ENCODE measurements at places on chromosomes 11 and 22. TPM values are rescaled to one million over a fixed set of nuclear protein-coding genes. Genes with fewer than 3 reads are reported as not detected.

DNA sequence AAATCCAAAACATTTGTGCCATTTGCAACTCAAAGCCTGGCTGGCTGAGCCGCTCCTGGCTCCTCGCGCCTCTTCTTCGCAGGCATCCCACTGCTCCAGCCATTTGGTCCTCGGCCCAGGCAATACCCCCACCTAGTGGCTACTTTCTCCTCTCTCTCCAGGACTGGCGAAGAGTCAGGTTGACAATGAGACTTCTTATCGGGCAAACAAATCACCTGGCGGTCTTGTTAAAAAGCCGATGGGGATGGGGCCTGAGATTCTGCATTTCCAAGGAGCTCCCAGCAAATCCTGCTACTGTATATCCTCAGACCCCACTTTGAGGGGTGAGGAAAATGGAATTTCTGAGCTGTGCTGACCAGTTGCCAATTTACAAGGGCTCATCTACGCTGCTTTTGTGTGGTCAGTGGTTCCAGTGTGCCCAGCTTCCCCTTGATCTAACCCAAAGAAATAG lies 89.0 kb downstream of the ISX start:
- no peak for ATAC-seq
- H3K4me1 ChIP-seq = peaks cover 9% of the 10 kb centered on the region
- H3K36me3 ChIP-seq = no peaks in the 10 kb centered on the region
- H3K27ac ChIP-seq = no peak overlapping the region

DNA sequence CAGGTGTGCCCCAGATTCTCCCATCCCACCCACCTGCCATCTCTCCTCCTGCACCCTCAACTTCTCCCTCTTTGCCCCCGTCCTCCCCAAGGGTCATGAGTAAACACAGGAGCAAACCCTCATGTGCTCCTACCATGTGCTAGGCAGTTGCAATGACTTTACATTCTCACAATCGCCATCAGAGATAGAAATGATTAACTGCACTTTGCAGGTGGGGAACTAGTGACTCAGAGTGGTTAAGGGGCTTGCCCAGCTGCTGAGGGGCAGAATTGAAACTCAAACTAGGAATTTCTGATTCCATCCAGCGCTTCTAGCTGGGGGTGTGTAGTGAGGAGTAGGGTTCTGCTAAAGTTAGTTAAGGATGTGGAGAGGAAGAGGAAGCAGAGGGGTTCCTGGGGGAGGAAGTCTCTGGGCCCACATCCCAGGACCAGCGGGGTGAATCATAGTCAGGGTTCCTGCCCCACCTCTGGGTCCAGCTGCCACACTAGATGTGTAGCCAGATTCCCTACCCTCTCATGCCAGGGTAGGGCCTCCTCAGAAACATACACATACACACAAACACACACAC lies 16.0 kb upstream of the PRG2 start:
- H3K4me3 ChIP-seq = peak overlapping the region; percentile 68
- peaks cover 90% of the 10 kb centered on the region for H3K36me3 ChIP-seq
- peak overlapping the region; percentile 95 for H3K27ac ChIP-seq
- H3K27me3 ChIP-seq = no peaks in the 10 kb centered on the region
- peak; percentile 88 for ATAC-seq
- H3K4me1 ChIP-seq = peaks cover 42% of the 10 kb centered on the region

DNA sequence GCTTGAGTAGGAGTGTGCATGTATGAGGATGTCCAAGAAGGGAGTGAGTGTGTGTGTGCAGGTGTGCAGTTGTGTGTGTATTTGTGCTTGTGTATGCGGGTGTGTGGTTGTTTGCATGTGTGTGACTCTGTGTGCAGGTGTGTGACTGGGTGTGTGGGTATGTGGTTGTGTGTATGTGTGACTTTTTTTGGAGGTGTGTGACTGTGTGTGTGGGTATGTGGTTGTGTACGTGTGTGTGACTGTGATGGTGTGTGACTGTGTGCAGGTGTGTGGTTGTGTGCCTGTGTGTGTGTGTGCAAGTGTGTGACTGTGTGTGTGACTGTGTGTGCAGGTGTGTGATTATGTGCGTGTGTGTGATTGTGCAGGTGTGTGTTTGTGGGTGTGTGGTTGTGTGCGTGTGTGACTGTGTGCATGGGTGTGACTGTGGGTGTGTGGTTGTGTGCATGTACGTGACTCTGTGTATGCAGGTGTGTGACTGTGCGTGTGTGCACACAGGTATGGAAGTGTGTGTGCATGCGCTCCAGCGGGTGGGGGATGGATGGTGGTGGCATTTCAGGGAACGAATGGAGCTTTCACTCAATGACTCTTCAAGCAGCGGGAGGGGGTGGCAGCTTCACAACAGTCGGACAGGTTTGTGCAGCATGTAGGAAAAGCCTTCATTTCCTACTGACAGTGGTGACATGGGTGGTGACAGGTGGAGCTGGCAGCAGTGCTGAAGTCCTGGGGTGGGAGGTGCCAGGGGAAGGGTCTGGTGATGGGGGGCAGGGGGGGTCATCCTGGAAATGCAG lies 47.6 kb downstream of the CACNA1I start:
- no peak for ATAC-seq
- no peaks in the 10 kb centered on the region for H3K36me3 ChIP-seq
- no peak overlapping the region for H3K27ac ChIP-seq
- H3K27me3 ChIP-seq = peaks cover 5% of the 10 kb centered on the region
- H3K4me3 ChIP-seq = no peak overlapping the region

DNA sequence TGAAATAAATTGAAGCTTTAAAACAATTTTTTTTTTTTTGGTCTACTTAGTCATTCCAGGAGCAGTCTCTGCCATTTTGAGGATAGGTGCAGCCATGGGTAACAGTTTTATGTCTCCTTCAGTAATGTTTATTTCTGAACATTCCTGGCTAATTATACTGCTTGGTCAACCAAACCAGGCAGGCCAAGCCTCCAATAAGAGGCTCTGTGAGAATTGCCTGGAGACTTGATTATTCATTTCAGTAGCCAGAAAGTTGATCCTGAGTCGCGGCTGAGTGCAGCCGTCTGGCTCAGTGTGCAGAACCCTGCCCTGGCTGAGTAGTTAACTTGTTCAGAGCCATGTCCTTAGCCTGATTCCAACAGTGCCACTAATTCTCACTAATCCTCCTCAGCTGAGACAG lies 364.0 kb upstream of the FAT3 start:
- no peaks in the 10 kb centered on the region for H3K27me3 ChIP-seq
- H3K4me1 ChIP-seq = no peaks in the 10 kb centered on the region
- ATAC-seq = no peak
- no peak overlapping the region for H3K4me3 ChIP-seq
- H3K36me3 ChIP-seq = no peaks in the 10 kb centered on the region
- no peak overlapping the region for H3K27ac ChIP-seq

GRCh38 chr11:36738292-36738861 lies 140.3 kb upstream of the RAG2 start:
- H3K4me1 ChIP-seq = no peaks in the 10 kb centered on the region
- no peak overlapping the region for H3K4me3 ChIP-seq

DNA sequence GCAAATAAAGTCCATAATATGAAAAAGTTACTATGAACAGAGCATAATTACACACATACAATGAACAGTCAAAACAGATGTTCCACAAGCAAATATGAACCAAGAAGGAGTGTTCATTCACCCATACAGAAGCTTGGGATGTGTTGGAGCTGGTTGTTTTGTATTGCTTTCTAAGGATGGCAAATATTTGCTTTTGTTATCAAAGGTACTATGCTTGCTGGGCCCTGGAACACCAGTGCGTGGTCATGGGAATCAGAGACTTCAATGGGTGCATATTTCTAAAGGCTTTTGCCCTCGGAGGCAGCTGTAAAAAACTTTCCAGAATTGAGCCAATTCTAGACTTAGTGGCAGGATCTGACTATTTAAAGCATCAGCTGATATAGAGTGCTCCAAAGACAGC lies 85.1 kb downstream of the BARX2 start:
- no peak for ATAC-seq
- no peaks in the 10 kb centered on the region for H3K4me1 ChIP-seq
- H3K27ac ChIP-seq = no peak overlapping the region
- H3K27me3 ChIP-seq = peaks cover 16% of the 10 kb centered on the region
- H3K36me3 ChIP-seq = no peaks in the 10 kb centered on the region
- H3K4me3 ChIP-seq = no peak overlapping the region

DNA sequence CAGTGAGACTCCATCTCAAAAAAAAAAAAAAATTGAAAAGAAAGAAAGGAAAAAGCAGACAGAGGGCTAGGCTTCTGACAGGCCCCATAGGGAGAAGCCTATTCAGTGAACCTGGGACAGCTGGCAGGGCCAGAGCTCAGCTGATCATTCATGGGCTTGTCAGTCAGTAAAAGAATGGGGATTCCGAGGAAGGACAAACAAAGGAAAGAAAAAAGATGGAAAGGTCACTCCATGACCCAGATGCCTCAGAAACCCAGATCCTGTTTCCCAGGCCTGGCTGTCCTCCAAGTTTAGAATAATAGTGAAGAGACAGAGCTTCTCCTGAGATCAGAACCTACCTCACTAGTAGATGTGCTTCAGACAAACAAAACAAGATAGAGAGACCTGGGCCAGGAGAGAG lies 34.3 kb upstream of the ASPHD2 start:
- H3K36me3 ChIP-seq = no peaks in the 10 kb centered on the region
- H3K4me3 ChIP-seq = no peak overlapping the region
- peaks cover 11% of the 10 kb centered on the region for H3K27me3 ChIP-seq
- H3K4me1 ChIP-seq = no peaks in the 10 kb centered on the region
- ATAC-seq = no peak

DNA sequence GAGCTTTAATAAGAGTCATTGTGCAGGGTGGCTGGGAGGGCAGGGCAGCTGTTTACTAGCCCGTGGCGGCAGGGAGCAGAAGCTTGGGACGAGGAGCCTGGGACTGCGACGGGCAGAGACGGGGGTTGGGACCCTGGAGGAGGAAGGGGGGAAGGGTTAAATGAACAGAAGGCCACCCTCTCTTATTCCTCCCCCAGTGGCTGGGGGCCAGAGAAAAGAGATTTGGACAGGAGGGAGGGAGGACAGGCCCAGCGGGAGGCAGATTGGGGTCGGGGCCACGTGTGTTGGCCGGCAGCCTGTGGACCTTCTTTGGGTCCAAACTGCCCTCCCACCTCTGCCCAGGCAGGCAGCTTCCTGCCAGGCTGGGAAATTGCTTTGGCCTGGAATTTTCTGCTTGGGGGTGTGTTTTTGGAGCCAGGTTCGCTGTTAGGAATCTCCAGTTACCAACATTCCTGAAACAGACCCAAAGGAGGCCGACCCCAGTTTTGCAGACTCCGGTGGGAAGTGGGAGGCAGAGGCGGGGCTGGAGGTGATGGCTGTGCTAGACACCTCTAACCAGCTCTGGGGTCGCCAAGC lies 50.2 kb downstream of the APOL3 start:
- no peak overlapping the region for H3K4me3 ChIP-seq
- no peak for ATAC-seq
- peaks cover 10% of the 10 kb centered on the region for H3K27me3 ChIP-seq

DNA sequence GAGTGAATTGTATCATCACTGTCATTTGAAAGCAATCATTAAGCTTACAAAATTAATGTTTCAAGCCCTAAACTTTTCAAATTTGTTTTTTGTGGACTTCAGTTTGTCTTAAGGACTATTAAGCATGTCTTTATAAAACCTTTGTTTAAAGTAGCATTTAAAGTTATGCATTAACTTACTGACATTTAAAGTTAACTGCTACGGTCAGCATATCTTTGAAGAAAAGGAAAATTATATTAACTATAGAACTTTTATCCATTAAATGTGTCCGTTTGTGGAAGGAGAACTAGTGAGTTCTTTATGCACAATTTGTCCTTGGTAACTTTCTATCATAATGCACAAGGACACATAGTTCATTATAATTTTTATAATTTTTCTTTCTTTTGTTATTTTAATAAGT lies 103.4 kb downstream of the FANCF start:
- no peaks in the 10 kb centered on the region for H3K36me3 ChIP-seq
- H3K4me1 ChIP-seq = no peaks in the 10 kb centered on the region
- ATAC-seq = no peak

DNA sequence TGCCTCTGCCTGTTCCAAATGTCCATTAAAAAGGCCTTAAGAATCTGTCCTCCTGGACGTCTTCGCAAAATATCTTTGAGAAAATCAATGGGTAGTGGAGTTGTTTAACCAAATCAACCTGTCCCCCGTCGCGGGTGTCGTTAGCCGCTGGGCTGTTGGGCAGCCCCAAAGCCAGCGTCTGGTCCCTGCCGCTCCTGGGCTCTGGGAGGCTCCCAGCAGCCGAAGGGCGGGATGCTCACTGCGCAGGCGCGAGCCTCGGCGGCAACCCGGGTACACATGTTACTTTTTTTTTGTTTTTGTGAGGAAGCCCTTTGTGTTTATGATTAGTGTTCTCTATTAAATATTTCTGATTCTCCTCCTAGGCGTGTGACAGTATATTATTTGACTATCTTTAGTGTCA lies 12.6 kb downstream of the MMP10 start:
- H3K27ac ChIP-seq = no peak overlapping the region

DNA sequence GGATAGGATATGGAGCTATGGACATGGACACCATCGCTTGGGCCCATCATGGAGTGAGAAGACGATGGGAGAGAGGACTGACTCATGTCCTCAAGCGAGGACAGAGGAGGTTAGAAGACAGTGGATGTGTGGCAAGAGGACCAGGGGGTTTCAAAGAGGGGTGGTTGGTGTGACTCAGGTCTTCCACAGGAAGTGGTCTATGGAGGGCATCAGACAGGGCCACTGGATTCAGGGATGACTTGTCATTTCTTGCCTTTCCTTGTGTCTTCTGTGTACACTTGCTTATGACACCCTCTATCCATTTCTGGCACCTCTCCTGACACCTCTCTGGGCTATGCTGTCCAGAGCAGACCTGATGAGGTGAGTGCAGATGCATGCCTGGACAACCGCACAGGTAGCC lies 115.4 kb downstream of the OSBP2 start:
- H3K4me3 ChIP-seq = no peak overlapping the region
- no peaks in the 10 kb centered on the region for H3K36me3 ChIP-seq
- H3K4me1 ChIP-seq = no peaks in the 10 kb centered on the region
- peak overlapping the region; percentile 8 for H3K27ac ChIP-seq
- ATAC-seq = no peak

DNA sequence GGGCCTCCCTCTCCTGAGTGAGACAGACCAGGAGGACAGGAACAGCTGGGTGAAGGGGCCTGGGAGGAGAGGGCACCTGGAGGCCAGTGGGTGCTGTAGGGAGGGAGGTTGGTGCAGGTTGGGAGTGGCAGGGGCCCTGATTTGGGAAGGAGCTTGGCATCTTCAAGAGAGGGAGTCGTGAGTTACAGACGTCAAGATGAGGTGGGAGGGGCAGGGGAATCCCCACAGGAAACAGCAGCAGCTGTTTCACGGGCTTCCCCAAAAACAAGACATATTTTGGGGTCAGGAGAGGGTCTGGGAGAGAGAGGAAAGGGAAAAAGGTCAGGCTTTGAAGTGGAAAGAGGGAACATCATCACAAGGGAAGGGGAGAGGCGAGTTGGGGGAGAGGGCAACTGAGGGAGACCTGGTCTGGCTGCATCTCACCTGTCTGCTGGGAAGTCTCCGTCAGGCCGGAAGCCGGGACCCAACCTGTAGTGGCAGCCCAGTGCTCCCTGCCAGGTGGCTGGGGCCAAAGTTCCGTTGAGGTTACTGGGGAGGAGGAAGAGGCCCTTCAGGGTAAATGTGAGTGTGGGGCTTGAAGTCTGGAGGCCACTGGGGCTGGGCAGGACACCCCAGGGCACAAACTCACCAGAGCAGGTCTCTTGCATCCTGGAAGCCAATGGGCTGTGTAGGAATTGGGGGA lies 4.4 kb downstream of the NAALADL1 start:
- no peaks in the 10 kb centered on the region for H3K27me3 ChIP-seq
- peak overlapping the region; percentile 86 for H3K27ac ChIP-seq
- H3K4me1 ChIP-seq = peaks cover 11% of the 10 kb centered on the region

The SLC22A25 gene
- not detected for total RNA-seq

The UBQLN3 gene
- not detected for total RNA-seq

The OR2AG2 gene
- total RNA-seq = 0.08 TPM

The MS4A15 gene
- not detected for total RNA-seq

The MAP6 gene
- total RNA-seq = 0.24 TPM

The DCPS gene
- total RNA-seq = 28.1 TPM

The ANKRD42 gene
- 2.2 TPM for total RNA-seq

The C1QTNF6 gene
- 5.0 TPM for total RNA-seq

The SERPING1 gene
- not detected for total RNA-seq

The FBLN1 gene
- 0.65 TPM for total RNA-seq

The CCDC81 gene
- total RNA-seq = 1.0 TPM

The FAM180B gene
- not detected for total RNA-seq

The CCDC157 gene
- total RNA-seq = 2.5 TPM

The ARHGAP32 gene
- total RNA-seq = 2.1 TPM
